ENCODE measurements at places on chromosomes 12 and 14.

- no peak for DNase-seq
These were observed 27.3 kb upstream of the ZFP36L1 start for GRCh38 chr14:68820119-68820518.

DNA sequence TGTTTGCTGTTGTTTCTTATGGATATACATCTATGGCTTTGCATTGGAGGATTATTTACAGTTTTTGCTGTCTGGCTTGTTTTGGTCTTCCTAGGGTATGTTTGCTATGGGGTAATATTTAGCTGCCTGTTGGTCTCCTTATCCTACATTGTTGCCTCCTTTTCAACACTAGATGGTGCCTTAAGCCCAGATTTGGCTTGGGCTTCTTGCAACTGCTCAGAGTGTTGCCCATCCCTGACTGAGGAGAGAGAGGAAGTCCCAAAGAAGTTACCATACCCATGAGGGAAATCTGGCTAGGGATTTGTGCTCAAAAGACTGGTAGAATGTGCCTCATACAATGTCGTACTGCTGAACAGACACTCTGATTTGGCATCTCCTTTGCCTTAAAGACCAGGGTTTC, 94.6 kb upstream of the MUCL1 start:
- DNase-seq: no peak

DNA sequence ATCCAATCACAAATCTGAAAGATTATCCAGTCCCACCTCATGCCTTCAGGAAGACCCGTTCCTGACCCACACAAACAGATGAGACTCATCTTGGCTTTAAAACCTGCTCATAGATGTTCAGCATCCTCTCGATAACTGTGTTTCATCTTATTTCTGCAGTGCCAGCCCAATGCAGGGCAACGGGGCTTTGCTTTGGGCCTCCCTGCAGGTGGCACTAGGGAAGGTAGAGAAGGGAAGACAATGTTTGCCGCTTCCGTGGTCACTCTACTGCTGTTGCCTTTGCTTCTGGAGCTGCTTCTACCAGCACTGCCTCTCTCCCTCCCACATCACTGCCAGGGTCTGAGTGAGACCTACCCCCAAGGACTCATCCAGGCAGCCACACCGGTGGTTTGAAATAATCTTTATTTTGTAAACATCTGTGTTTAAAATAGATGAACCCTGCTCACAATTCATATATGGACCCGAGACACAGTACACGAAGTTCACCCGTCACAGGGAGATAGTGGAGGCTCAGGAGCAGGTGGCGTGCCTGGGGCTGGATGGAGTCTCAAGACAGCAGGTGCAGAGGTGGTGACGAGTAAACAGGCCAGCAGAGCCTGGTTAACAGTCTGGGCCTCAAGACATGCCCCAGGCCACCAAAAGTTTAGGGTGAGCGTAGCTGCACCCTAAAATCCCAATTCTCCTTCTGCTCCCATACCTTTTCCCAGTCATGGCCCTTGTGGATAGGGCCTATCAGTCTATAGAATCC, 3.1 kb upstream of the GPX2 start:
- DNase-seq: no peak

GRCh38 chr14:93778453-93778852, 9.8 kb downstream of the PRIMA1 start:
- DNase-seq: no peak

DNA sequence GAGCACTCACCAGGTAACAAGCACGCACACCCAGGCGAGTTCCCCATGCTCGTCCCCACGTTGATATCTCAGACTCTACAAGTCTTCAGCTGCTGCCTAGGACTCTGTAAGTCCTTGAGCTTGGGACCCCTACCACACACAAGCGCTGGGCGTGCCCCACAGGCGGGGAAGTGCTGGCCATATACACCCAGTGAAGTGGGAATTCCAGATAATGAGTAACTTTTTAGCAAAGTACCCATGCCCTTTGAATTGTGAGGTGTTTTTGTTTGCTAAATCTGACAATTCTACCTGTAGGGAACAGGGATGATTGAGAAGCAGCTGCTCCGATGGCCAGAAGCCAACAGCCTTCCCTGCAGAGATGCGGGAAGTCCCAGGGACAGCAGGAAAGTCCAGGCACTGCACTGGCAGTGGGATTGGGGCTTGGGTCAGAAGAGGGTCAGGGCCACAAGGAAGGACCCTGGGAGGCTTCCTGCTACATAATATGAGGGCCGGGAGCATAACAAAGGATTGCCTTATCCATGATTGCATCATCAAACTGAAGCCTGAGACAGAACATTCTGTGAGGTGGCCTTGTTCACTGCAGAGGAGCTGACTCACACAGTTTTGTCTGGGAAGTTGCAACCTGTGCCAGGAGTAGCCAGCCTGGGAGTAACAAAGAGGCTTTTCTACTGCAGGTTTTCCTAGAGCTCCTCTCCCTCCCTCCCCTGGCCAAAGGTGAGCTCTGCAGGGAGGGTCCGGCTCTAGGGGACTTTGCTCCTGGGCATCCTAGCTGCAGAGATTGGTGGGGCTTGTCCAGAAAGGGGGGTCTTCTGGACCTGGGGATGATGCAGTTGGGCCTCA, 13.2 kb upstream of the SERPINA3 start:
- DNase-seq: no peak

DNA sequence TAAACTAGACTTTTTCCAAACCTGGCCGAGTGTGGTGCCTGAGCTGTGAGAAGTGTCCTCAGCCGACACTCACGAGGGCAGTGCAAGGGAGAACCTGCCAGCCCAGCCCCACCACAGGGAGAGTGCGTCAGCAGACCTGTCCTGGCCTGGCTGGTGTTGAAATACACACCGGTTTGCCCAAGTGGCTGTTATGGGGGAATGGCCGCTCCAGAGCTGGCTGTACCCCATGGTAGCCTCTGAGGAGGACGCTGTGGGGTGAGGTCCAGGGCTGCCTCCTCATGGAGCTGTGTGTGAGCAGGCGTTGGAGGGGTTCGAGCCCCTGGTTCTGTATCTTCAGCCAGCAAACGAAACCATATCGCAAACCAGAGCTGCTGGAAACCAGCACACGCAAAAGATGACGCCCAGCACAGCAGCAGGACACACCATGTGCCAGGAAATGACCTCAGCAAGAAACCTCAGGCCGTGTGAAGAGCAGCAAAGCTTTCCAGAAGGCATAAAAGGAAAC, 9.4 kb downstream of the ANKRD9 start:
- DNase-seq: no peak

DNA sequence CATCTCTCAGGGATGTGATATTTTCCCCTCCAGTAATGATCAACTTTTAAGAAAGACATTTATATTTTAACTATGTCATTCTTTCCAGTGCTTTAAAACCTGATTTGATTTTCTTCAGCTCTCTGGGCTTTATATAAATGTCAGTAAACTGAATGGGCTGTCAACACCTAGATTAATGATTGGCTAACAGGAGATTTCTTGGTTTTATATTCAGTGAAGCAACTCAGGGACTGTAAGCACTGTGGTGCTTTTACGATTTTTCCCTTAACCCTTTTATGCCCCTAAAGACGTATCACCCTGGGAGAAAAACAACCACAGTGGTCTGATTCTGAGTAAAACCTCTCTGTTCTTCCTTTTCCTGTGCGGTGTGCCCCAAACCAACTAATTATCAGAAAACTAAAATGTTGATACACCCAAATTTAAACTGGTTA, 38.0 kb downstream of the PTGER2 start:
- DNase-seq: no peak

- no peak for DNase-seq
These were observed 1.2 kb downstream of the SOX5 start for GRCh38 chr12:23948291-23948690.

GRCh38 chr12:16435875-16436554, 88.6 kb downstream of the MGST1 start:
- DNase-seq: no peak

DNA sequence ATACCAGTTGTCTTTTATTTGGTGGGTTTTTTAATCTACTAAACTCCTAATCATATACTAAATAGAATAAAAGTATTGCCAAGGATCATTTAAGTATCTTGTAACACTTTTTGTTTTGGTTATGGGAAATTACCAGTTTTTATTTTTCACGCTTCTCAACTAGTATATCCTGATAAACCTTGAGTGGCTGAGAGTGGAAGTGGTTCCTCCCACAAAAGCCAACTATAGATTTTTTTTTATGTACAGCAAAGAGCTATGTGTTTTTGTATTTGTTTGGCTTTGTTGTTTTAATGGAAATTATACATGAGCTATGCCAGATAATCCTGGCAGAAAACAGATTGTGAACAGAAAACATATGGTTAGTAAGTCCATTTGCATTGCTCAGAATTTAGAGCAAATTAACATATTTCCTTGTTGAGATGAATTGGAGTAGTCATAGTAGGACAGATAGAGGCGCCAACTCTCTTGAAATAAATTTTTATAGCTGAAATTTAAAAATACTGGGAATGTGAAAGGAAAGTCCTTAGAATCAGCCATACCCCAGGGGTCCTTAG, 60.9 kb upstream of the PSMA6 start:
- DNase-seq: no peak

GRCh38 chr12:52277486-52278245, 3.2 kb downstream of the KRT86 start:
- DNase-seq: no peak

DNA sequence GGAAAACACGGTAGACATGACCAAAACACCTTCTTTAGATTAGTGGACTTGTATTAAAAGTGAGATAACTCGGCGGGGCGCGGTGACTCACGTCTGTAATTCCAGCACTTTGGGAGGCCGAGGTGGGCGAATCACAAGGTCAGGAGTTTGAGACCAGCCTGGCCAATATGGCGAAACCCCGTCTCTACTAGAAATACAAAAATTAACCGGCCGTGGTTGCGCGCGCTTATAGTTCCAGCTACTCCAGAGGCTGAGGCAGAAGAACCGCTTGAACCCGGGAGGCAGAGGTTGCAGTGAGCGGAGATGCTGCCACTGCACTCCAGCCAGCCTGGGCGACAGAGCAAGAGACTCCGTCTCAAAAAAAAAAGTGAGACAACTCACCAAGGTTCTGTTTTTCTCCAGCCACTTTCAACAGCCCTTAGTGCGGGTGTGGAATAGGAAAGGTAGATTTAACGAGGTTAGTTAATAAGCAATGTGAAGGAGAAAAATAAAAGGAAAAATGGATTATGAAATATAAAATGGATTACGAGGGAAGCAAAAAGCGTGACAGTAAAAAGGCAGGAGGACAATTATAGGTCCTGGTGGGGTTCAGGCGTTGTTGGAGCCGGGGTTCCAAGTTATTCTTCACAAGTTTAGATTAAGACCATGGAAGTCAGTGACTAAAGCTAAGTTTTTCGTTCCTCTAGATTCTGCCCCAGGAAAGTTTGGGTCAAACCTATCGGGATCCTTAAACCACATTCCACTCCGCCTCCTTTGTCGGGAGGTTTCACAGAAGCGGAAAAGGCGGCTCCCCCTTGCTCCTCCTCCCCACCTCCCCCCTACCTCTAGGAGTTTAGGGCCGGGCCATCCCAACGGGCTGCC, 534 bp downstream of the PPP2R3C start:
- DNase-seq: no peak

DNA sequence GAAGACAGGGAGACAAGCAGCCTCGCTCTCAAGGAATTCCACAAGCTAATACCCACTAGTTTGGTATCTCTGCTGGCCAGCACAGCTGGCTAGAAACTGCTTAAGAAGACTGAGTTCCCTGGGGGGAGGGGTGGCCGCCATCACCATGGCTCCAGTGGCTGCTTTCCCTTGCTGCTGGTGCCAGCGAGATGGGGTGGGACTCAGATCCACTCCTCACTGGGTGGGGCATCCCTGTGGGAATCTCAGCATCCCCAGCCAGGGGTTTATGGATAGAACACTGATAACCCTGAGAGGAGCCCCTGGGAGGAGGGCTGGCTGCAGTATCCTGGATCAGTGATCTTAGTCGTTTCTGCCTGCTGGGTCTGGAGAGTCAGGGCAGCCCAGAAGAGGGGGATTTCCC, 170.6 kb upstream of the MDGA2 start:
- no peak for DNase-seq

- DNase-seq: no peak
These were observed 321.0 kb upstream of the RTL1 start for GRCh38 chr14:101224356-101225156.

DNA sequence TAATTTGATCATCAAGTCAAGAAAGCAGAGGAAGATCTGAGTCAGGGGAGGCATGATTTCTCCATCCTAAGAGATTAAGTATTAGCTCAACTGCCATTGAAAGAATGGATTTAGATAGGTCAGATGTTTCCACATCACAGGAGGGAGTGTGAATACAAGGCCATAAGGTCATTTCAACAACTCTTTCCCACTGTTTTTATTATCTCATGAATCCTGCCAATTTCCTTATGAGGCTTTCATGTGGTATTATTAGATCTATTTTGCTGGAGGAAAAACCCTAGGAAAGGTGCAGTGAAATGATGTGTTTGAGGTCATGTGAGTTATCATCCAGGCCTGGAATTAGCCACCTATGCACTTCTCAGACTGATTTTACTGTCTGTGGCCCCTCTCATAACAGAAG, 269.0 kb downstream of the NOVA1 start:
- no peak for DNase-seq

DNA sequence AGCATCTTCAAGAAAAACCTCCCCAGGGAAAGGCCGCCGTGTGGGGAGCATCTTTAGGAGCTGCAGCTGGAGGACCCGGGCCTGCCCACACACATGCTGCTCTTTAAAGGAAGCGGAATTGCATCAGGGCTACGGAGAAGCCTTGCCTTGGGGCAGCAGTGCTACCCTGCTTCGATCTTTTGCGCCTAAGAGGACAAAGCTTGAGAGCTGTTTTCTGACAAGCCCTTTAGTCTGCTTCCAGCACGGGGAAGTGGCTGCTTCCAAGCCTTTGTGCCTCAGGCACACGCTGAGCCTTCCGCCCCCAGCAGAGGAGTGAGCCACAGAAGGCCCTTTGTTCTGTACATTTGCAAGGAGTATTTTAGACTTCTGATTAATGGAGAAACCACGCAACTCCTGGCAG, 31.5 kb downstream of the COA8 start:
- DNase-seq: no peak

GRCh38 chr14:76324133-76324532, 51.8 kb upstream of the ESRRB start:
- DNase-seq: no peak

DNA sequence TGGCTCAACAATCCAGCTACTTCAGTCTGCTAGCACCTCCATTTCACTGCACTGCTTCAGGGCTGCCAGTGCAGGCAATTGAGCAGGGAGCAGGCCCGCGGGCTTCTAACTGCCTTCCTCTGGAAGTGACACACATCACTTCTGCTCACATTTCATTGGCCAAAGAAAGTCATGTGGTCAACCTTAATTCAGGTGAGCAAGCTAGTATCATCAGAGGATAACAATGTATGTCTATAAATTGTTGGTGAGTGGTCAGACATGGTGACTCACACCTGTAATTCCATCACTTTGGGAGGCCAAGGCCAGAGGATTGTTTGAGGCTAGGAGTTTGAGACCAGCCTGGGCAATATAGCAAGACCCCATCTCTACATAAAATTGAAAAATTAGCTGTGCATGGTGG, 22.3 kb upstream of the CHGA start:
- DNase-seq: no peak

DNA sequence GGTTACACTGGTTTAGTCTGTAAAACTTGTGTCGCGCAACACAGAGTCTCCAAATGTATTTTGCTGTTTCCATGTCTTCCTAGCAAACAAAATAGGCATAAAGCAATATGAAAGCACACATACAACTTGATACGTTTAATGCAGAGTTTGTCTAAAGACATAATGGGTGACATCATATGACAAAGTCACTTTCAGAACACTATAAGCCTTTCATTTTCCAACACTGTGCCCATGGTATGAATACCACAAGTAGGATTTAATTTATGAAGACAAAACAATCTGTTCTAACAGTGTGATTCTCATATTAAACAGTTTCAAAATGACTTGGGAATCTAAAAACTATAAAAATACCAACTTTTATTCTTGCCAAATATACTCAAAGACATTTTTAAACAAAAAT, 58.4 kb downstream of the PTPN21 start:
- DNase-seq: no peak

GRCh38 chr12:44817687-44818086, 58.4 kb downstream of the NELL2 start:
- no peak for DNase-seq

All from stimulated activated CD8-positive, alpha-beta memory T cell treated with anti-CD3 and anti-CD28 coated beads, Interleukin-4, amount 100 ng/mL, for 1 hour (primary cell).